ENCODE measurements at places on chromosomes 2 and 18.

GRCh38 chr2:168793596-168793995 is 8.8 kb upstream of the NOSTRIN start:
- no peak overlapping the region for H3K4me3 ChIP-seq
- H3K27ac ChIP-seq: no peak overlapping the region
- no peaks in the 10 kb centered on the region for H3K36me3 ChIP-seq
- no peaks in the 10 kb centered on the region for H3K4me1 ChIP-seq

GRCh38 chr18:22185771-22186386 is 16.5 kb downstream of the GATA6 start:
- no peak overlapping the region for H3K4me3 ChIP-seq
- no peak for DNase-seq
- no peaks in the 10 kb centered on the region for H3K27me3 ChIP-seq
- H3K36me3 ChIP-seq: peaks cover 15% of the 10 kb centered on the region
- H3K4me1 ChIP-seq: no peaks in the 10 kb centered on the region

- H3K4me3 ChIP-seq: no peak overlapping the region
- no peaks in the 10 kb centered on the region for H3K27me3 ChIP-seq
- H3K27ac ChIP-seq: no peak overlapping the region
Observed at GRCh38 chr18:21069468-21069867, 42.1 kb downstream of the ROCK1 start.

DNA sequence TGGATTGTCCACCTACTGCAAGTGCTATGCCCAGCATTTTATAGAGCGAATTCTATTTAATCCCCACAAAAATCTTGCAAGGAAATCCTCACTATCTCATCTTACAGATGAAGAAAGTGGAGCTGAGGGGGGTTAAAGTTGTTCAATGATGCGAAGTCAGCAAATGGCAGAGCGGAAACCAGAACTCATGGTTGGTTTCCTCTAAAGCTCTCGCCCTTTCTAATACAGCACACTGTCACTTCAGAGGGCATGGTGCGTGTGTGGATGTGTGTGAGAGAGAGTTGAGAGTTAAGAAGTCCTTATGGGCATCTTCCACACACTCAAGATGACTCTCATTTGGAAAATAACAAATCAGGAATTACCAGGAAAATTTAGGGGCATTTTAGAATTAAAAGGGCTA is 78.4 kb downstream of the TGFA start:
- H3K36me3 ChIP-seq: no peaks in the 10 kb centered on the region
- DNase-seq: no peak
- no peaks in the 10 kb centered on the region for H3K27me3 ChIP-seq
- peaks cover 11% of the 10 kb centered on the region for H3K4me1 ChIP-seq

GRCh38 chr18:824179-824578 is 12.1 kb upstream of the YES1 start:
- H3K27ac ChIP-seq: no peak overlapping the region
- H3K4me1 ChIP-seq: peaks cover 13% of the 10 kb centered on the region
- H3K27me3 ChIP-seq: no peaks in the 10 kb centered on the region
- peak; percentile 44 for DNase-seq
- H3K4me3 ChIP-seq: no peak overlapping the region

DNA sequence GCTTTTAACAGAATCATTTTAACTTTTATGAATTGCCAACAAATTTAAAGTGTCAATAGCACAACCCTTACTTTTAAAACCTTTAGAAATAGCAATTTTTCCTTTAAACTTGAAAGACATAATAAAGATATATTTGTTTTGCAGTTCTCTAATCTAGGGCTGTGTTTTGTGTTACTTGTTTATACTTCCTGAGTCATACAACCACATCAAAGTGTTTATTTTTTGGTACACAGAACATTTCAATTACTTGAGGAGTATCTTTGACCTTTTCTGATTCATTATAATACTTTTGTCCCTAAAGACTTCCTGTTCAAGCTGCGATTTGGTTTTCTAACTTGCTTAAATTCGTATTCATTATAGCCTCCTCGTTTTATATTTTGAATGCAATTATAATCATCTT is 21.8 kb downstream of the TYW5 start:
- no peaks in the 10 kb centered on the region for H3K4me1 ChIP-seq
- no peaks in the 10 kb centered on the region for H3K27me3 ChIP-seq
- peaks cover 42% of the 10 kb centered on the region for H3K36me3 ChIP-seq
- no peak for DNase-seq
- no peak overlapping the region for H3K4me3 ChIP-seq

DNA sequence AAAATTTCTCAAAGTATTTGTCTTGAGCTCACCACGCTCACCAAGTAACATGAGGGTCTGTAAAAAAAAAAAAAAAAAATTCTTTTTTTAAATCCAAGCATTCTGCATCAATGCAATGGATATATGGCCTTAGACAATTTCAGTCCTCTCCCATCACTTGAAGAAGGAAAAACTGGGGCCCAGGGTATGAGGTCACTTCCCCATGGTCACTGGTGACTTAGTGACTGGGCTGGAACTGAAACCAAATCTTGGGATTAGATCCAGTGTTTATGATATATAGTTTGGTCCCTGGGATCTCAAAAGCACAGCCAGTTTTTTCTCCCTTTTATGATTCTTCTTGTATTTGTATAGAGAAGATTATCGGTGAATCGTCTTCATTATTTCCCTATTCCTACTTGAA is 477.9 kb upstream of the TNP1 start:
- peaks cover 62% of the 10 kb centered on the region for H3K4me1 ChIP-seq
- DNase-seq: no peak

- no peaks in the 10 kb centered on the region for H3K4me1 ChIP-seq
- DNase-seq: no peak
- H3K27ac ChIP-seq: no peak overlapping the region
Observed at GRCh38 chr2:134764164-134764563, 45.4 kb upstream of the TMEM163 start.

GRCh38 chr2:10610213-10610910 is 79.4 kb downstream of the NOL10 start:
- no peaks in the 10 kb centered on the region for H3K27me3 ChIP-seq
- no peak for DNase-seq
- peaks cover 2% of the 10 kb centered on the region for H3K36me3 ChIP-seq
- H3K27ac ChIP-seq: no peak overlapping the region

GRCh38 chr2:236136538-236136937 is 31.6 kb downstream of the GBX2 start:
- H3K4me1 ChIP-seq: no peaks in the 10 kb centered on the region
- peaks cover 11% of the 10 kb centered on the region for H3K27me3 ChIP-seq
- H3K27ac ChIP-seq: no peak overlapping the region
- no peak overlapping the region for H3K4me3 ChIP-seq
- DNase-seq: no peak

DNA sequence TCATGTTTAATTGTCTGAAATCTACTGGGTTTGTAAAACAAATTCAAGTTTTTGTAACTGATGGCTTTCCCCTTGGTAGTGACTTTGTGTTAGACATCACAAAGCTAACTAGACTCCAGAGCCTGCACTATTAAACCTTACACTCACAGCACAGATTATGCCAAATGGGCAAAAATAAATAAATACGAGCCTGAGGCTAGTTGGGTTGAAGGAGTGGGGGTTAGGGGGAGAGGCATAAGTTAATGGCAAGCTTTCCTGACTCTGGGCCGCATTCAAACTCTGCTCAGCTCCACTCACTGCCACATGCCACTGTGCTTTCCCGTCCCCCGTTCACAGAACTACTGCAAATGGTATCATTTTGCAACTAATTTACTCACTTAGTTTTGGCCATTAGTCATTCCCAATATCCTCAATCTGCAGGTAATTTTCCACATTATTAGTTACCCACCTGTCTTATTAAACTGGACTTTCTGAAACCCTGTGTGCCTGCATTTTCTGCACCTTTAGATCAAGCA is 1079.9 kb upstream of the PIK3C3 start:
- H3K4me1 ChIP-seq: no peaks in the 10 kb centered on the region
- no peak overlapping the region for H3K27ac ChIP-seq
- no peaks in the 10 kb centered on the region for H3K27me3 ChIP-seq
- no peak overlapping the region for H3K4me3 ChIP-seq
- H3K36me3 ChIP-seq: no peaks in the 10 kb centered on the region

GRCh38 chr18:35192415-35192814 is 48.4 kb upstream of the ZNF397 start:
- no peak overlapping the region for H3K27ac ChIP-seq
- no peak for DNase-seq
- H3K4me1 ChIP-seq: peaks cover 10% of the 10 kb centered on the region
- H3K27me3 ChIP-seq: no peaks in the 10 kb centered on the region

DNA sequence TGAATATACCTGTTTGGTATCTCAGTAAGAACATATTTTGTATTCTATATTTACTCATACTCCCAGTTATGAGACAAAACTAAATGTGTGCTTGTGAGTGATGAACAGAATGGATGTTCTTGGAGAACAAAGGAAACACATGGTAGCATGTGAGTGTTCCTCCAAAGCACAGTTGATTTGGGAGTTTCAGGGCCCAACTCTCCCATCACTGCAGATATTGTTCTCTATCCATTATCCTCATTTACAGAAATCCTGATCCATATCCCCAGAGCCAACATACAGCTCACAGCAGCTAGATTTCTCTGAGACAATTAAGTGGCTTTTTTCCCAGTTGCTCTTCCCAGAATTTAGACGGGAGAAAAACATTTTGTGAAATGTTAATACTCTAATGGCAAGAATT is 75.6 kb upstream of the MAPRE2 start:
- H3K36me3 ChIP-seq: no peaks in the 10 kb centered on the region
- H3K27me3 ChIP-seq: no peaks in the 10 kb centered on the region
- no peak for DNase-seq
- H3K4me3 ChIP-seq: no peak overlapping the region
- H3K4me1 ChIP-seq: peaks cover 22% of the 10 kb centered on the region

- no peaks in the 10 kb centered on the region for H3K27me3 ChIP-seq
- no peak for DNase-seq
- H3K27ac ChIP-seq: no peak overlapping the region
- H3K4me1 ChIP-seq: no peaks in the 10 kb centered on the region
- H3K4me3 ChIP-seq: no peak overlapping the region
- peaks cover 7% of the 10 kb centered on the region for H3K36me3 ChIP-seq
Observed at GRCh38 chr2:210606001-210606400, 49.6 kb downstream of the CPS1 start.

GRCh38 chr2:26816893-26817292 is 31.0 kb downstream of the CENPA start:
- no peaks in the 10 kb centered on the region for H3K36me3 ChIP-seq
- H3K27me3 ChIP-seq: peaks cover 3% of the 10 kb centered on the region
- no peak overlapping the region for H3K4me3 ChIP-seq
- no peak for DNase-seq
- H3K4me1 ChIP-seq: no peaks in the 10 kb centered on the region
- H3K27ac ChIP-seq: no peak overlapping the region

- H3K4me3 ChIP-seq: no peak overlapping the region
- no peaks in the 10 kb centered on the region for H3K36me3 ChIP-seq
- no peaks in the 10 kb centered on the region for H3K4me1 ChIP-seq
- H3K27ac ChIP-seq: no peak overlapping the region
- no peaks in the 10 kb centered on the region for H3K27me3 ChIP-seq
Observed at GRCh38 chr18:14905979-14906378, 158.0 kb downstream of the ANKRD30B start.

DNA sequence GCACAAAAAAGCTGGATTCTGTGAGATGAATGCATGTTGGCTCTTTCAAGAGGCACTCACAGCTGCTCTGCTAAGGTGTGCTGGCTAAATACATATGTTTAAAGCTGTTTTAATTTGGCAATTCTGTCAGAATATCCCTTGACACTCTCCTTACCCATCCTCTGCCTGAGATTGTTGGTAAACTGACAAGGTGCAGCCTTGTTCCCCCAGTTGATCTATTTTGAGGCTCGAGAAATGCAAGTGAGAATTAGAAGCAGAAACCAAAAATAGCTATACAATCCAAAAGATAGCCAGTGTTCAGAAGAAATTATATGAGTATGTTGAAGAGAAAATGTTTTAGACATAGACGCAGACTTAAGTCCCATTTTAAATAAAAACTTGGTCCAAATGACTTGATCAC is 971.7 kb upstream of the GYPC start:
- no peak overlapping the region for H3K4me3 ChIP-seq
- no peaks in the 10 kb centered on the region for H3K36me3 ChIP-seq
- H3K4me1 ChIP-seq: no peaks in the 10 kb centered on the region
- no peak for DNase-seq

DNA sequence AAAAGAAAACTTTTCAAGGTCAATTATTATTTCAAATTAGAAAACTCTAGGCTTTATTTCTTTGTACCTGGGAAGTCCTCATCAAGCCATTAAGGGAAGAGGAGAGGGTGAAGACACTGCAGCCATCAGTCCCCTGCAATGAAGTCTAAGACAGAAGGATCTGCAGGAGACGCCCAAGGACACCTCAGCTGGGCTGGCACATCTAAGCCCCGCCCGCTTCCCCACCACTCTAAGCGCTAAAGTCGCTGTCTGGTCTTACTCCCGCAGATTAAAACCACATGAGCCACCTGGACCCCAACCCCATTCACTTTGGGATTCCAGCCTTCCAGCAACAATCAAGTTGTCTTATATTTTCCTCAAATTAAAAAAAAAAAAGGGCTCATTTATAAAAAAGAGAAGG is 104.4 kb downstream of the AFF3 start:
- H3K27me3 ChIP-seq: no peaks in the 10 kb centered on the region
- H3K27ac ChIP-seq: no peak overlapping the region
- H3K36me3 ChIP-seq: no peaks in the 10 kb centered on the region
- no peak for DNase-seq

- H3K36me3 ChIP-seq: no peaks in the 10 kb centered on the region
- peak; percentile 98 for DNase-seq
- no peaks in the 10 kb centered on the region for H3K27me3 ChIP-seq
- peaks cover 50% of the 10 kb centered on the region for H3K4me1 ChIP-seq
- peak within 1 kb of the TSS; percentile 91 for H3K4me3 ChIP-seq
Observed at GRCh38 chr18:74291771-74292540, at the start of gene CYB5A. TSS of gene CYB5A (minus strand) at chr18:74291963. CDS start at chr18:74291875, 88 bp downstream.

DNA sequence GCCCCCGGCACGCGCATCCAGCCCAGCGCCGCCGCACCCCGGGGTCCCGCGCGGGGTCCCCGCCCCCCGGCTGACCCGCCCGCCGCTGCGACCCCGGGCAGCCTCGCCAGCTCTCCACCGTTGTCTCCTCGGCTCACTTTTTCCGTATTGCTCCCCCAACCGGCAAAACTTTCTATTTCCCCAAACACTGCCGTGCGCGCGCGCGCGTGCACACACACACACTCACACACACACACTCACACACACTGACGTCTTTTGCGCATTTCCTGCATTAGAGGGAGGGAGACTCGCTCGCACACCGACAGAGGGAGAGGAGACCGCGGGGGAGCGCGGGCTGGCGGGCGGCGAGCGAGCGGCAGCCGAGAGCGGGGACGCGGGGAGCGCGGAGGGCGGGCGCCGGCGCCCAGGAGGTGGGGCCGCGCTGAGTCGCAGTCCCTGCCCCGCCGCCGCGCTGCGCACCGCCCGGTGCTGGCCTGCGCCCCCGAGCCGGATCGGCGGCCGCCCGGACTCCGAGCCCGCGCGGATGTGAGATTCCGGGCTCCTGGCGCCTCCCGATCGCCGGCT is 542 bp upstream of the PRKCE start:
- peaks cover 42% of the 10 kb centered on the region for H3K4me1 ChIP-seq
- H3K36me3 ChIP-seq: no peaks in the 10 kb centered on the region
- peaks cover 15% of the 10 kb centered on the region for H3K27me3 ChIP-seq
- peak overlapping the region; percentile 57 for H3K27ac ChIP-seq

DNA sequence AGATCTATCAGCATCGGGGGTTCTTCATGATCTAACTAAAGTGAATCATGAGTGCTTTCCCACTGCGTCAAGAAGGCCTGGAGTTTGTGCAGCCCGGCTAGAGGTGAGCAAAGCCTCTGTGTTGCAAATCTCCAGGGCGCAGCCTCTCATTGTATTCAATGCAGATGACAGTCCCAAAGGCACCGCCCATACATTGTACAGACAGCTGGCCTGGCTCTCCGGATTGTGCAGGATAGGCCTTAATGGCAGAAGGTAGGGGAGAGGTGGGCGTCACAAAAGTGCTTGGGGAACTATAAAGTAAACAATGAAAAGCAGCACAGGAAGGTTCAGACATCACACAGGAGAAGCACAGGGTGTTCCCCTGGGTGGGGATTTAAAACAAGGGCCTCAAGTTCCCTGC is 907 bp upstream of the GYPC start:
- H3K36me3 ChIP-seq: no peaks in the 10 kb centered on the region
- peaks cover 52% of the 10 kb centered on the region for H3K27me3 ChIP-seq
- H3K27ac ChIP-seq: no peak overlapping the region
- no peaks in the 10 kb centered on the region for H3K4me1 ChIP-seq
- DNase-seq: no peak

Data from HepG2 (cell line).